ENCODE measurements at places on chromosomes 2 and 18.

DNA sequence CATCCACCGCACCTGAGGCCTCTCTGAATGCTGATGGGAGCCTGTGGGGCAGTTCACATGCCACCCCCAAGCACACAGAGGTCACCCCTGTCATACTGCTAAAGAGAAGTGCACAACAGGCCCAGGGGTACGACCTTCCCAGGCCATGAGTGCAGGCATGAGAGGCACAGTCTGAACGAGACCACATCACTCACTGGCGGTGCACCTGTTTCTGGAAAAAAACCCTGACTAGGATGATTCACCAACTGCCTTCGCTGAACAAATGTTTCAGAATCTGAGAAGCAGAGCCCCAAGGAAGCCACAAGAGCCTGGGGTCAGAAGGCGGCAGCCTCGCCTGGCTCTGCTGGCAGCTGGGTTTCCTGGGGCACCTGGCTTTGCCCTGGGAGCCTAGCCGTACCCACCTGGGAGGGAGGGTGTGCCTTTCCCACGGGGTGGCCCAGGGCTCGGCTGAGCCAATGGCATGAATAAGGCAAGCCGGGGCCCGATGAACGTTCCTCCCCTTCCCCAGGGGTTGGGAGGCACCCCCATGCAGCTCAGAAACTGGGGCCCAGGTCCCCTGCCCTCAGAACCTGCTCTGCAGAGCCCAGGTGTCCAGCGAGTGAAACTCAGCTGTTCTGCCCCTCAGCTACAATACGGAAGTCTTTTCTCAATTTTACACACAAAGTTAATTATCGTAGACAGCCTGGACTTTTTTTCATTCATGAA, 73.8 kb downstream of the HDAC4 start:
- DNase-seq = no peak

DNA sequence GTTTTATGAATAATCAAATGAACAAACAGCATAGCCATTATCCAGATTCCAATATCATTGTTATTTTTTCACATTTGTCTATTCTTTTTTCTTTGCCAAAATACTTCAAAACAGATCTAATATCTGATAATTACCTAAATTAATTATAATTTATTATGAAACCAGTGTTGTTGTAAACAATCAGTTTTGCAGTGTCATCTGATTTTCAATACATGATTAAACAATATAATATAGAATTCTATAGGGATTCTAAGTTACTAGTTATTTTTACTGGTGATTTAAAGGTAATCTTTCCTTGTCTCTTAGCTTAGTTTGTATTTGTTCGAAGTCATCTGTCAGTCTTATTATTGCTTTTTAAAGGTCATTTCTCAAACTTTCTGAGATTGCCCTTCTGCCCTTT, 101.0 kb downstream of the BIRC6 start:
- no peak for DNase-seq

- no peak for DNase-seq
Measured at GRCh38 chr2:234348081-234348480, 148.8 kb downstream of the ARL4C start.

GRCh38 chr2:75303227-75303626, 103.9 kb upstream of the TACR1 start:
- DNase-seq = no peak

DNA sequence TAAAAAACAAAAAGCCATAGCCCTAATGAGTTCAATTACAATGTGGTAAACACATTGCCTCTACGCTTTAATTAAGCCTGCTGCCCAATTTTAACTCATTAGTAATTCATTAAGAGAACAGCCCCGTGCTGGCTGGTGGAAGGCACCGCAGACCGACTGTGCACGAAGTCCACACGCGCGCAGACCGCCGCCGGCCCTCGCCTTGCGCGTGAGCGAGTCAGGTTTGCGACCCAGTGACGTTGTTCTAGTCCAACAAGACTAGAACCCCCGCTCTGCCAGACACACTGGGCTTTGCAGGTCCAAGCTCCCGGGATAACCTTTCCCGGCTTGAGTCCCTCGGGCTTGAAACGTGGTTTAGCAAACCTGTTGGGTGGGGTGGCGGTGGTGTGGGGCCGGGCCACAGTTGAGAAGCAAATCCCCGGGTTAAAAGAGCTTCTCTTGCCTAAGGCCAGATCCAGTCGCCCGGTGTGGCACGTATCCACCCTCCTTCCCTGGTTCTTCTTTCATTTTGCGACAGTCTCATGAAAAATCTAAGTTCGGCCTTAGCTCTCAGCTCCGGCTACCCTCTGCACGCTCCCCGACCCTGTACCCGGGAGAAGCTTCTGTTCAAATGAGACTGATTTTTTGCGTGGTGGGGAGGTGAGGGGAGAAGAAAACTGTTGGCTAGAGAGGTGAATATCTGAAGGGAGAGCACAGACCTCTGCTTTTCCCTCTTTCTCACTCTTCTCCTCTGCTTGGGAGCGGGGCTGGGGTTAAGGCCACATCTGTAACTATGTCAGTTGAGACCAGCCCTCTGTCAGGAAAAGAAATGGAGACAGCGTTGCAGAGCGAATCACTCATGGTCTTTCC, 11.1 kb upstream of the SKOR2 start:
- DNase-seq = no peak

DNA sequence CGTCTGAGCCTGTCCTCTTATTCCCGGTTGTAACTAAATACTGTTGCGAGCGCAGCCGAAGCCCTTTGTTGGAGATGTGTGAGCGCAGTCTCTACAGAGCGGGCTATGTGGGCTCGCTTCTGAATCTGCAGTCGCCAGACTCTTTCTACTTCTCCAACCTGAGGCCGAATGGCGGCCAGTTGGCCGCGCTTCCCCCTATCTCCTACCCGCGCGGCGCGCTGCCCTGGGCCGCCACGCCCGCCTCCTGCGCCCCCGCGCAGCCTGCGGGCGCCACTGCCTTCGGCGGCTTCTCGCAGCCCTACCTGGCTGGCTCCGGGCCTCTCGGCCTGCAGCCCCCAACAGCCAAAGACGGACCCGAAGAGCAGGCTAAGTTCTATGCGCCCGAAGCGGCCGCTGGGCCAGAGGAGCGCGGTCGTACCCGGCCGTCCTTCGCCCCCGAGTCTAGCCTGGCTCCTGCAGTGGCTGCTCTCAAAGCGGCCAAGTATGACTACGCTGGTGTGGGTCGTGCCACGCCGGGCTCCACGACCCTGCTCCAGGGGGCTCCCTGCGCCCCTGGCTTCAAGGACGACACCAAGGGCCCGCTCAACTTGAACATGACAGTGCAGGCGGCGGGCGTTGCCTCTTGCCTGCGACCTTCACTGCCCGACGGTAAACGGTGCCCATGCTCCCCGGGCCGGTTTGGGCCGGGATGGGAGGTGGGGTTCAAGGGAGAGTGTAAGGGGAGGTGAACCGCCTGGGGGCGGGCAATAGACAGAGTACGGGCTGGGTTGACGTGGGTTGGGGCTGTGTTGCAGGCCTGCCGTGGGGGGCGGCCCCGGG, at the start of gene HOXD12:
Gene HOXD12, plus strand, starts transcription at position 68 of the 819 bp plus-strand sequence. Its CDS starts 7 bp downstream, at position 75.
- no peak for DNase-seq

DNA sequence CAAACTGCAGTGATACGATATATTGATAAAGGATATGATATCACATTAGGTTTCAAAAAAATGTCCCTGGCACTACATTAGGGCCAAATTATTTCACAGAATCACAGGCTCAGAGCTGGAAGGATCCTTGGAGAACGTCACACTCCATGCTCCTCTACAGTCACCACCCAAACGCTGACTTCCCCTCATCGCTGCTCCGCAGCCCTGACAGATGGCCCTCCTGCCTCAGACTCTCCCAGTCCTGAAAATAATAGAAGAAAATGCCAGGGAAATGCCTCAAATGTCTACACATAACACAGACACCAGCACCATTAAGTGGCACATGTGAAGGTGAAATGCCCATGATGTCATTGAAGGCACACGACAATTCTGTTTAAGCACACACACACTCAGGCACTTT, 72.0 kb downstream of the ZNF521 start:
- no peak for DNase-seq

GRCh38 chr2:52974127-52974526, 793.5 kb upstream of the CHAC2 start:
- DNase-seq = no peak
